ENCODE measurements at places on chromosomes 4 and X.

- DNase-seq, result no peak
Measured at GRCh38 chrX:69162361-69162865, 2.8 kb downstream of the PJA1 start.

GRCh38 chr4:1683736-1684505 is at the start of gene FAM53A:
Gene FAM53A (minus strand): TSS chr4:1684313. CDS start chr4:1668741, 15,572 bp downstream.
- peak; percentile 59 for DNase-seq

DNA sequence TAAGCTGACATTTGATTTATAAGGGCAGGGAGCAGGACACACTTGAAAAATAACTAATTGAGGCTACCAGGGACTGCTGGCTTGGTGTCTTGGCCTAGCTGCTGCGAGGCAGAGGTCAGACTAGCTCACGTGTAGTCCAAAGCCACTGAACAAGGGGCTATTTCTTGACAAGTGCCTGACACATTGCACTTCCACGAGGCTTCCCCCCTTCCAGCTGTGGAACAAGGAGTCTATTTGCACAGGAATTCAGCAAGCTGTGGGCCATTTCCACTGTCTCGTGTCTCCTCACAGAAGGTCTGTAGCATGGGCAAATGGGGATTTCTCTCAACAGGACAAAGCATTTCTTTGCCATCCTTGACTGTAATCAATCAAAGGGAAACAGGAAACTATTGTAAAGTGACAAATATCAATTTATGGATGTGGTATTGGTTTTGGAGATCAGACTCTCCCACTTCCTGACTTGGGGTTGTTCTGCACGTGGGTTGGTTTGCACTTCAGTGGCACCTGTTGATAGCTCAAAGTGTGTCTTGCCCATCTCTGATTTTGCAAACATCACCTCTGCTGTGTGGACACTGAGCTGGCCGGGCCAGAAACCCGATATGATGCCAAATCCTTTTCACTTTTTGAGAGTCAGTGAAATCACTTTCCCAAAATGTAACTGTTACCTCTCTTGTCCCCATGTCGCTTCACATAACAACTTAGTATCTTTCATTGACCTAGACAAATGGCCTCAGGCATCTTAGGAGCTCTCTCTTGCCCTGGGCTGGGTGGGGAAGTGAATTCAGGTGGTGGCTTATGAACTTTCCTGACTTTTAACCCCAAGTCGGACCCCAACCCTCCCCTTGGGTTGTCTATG is 107.4 kb upstream of the MAMLD1 start:
- DNase-seq, result no peak

GRCh38 chr4:77931452-77932135 is 69.0 kb downstream of the MRPL1 start:
- no peak for DNase-seq

DNA sequence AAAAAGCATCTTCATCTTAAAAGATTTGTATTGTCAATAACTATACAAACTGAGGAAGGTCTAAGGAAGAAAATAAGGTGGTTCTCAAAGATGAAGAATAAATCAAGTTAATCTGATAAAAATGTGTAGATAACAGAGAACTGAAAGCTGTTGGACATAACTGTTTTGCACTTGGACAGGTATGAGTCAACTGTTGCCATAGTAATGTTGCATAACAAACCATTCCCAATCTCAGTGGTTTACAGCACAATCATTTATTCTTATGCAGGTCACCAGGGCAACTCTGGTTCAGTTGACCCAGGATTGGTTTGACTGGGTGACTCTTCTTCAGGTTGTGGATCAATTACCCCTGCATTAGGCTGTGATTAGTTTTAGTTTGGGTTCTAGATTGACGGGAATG is 2197.7 kb downstream of the ARAP2 start:
- no peak for DNase-seq

- DNase-seq, result no peak
Measured at GRCh38 chr4:64564126-64564525, 154.9 kb upstream of the TECRL start.

DNA sequence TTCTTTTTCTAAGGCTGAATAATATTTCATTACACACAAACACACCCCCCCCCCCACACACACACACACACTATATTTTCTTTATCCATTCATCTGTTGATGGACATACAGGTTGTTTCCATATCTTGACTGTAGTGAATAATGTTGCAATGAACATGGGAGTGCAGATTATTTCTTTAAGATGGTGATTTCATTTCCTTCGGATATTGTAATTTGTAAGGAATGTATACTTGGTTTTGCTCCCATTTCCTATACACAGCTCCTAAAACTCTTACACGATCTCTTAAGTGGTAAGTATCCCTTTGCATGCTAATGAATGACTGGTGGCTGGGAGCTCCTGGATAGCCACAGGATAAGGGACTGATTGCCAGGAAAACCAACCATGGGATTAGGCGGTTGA is 14.7 kb upstream of the RBMXL3 start:
- no peak for DNase-seq

DNA sequence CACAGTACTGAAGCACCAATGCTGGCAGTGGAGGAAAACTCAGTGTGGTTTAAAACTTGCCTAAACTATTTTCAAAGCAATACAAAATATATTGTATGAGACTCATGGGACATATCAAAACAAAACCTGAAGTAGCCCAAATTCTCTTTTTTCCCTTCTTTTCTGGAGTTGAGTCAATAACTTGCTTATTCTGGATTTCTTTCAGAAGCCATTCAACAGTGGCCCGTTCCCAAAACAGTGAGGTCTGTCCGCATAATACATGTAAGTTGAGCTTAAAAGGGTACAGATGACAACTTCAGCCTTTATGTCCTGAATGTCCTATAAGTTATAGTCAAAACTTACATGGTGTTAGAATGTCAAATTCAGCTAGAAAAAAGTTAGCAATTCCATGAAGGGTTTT is 100.8 kb downstream of the SHISA3 start:
- no peak for DNase-seq

- peak; percentile 26 for DNase-seq
Measured at GRCh38 chrX:130330706-130331105, 9.0 kb upstream of the SLC25A14 start.

- DNase-seq, result no peak
Measured at GRCh38 chr4:10612476-10612875, 72.1 kb downstream of the CLNK start.

GRCh38 chrX:154382483-154383069 is 3.5 kb downstream of the EMD start:
- no peak for DNase-seq

GRCh38 chrX:134661295-134661694 is 3.0 kb upstream of the PLAC1 start:
- no peak for DNase-seq

DNA sequence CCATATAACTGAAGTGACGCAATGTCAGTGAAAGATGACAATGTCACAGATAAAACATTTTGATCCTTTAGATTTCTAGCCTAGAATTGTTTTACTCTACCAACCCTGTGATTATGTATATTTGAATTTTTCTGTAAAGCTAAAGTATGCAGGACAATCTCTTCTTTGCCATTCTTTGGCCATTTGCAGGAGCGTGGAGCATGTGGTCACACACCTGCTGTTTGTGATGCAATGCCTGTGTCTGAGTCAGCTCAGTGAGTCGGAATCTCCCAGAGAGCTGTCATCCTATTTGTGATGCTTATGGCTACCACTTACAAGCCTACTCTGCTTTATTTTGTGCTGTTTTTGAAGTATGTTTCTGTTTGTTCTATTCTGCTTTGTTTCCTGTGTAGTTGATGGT is 214.5 kb downstream of the NAF1 start:
- no peak for DNase-seq

DNA sequence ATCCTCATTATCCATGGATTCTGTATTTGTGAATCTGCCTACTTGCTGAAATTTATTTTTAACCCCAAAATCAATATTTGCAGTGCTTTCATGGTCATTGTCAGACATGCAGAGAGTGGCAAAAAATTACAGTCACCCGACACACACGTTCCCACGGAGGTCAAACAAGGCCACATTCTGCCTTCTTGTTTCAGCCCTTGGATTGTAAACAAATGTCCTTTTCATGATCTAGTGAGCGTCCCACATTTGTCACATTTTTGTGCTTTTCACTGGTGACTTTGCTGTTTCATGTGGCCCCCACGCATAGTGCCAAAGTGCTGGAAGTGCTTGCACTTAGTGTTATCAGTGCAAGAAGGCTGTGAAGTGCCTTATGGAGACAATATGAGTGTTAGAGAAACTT is 45.0 kb downstream of the SOD3 start:
- no peak for DNase-seq

- DNase-seq, result no peak
Measured at GRCh38 chr4:104489731-104490095, 5.0 kb downstream of the CXXC4 start.

DNA sequence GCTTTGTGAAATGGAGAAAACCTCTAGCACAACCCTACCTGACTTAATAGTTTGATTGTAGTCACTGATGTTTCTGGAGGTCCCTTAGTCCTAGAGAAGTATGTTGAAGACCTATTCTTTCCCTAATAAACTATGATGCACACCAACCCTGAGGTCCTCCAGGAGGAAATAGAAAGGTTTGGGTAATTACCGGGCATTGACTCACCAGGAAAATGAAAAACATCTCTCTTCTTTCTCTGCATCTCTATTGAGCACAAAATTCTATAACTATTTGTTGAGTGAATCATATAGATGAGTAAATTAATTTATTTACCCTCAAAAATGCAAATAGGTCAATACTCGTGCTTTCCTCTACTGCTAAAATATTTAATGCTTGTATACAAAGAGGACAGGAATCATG is 582.4 kb upstream of the FAM241A start:
- no peak for DNase-seq

- no peak for DNase-seq
Measured at GRCh38 chr4:85952972-85953650, 406.7 kb downstream of the MAPK10 start.

DNA sequence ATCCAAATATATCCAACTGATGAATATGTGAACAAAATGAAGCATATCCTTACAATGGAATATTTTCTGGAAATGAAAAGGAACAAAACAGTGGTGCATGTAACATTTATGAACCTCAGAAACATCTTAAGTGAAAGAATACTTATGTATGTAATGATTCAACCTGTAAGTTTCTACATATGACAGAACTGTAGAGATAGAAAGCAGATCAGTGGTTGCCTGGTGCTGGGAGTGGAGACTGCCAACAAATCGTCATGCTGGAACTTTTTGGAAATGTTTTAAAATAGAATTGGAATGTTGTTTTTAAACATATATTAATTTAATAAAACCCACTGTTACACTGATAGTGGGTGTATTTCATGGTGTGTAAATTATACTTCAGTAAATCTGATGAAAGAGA is 667.5 kb downstream of the RAPGEF2 start:
- no peak for DNase-seq

GRCh38 chr4:119016636-119017035 is 119.0 kb upstream of the MYOZ2 start:
- DNase-seq, result no peak

DNA sequence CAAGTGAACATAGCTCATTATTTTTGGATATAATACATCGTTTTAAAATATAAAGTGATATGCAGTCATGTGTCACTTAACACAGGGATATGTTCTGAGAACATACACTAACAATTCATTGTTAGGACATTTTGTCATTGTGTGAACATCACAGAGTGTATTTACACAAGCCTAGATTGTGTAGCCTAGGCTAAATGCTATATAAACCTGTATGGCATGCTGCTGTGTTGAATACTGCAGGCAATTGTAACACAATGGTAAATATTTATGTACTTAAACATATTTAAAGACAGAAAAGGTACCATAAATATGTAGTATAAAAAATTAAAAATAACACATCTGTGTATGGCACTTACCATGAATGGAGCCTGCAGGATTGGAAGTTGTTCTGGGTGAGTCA is 44.9 kb upstream of the GPRIN3 start:
- no peak for DNase-seq

- peak; percentile 38 for DNase-seq
Measured at GRCh38 chr4:133320576-133321170, 171.6 kb downstream of the PCDH10 start.

- DNase-seq, result no peak
Measured at GRCh38 chrX:40143001-40143400, 45.2 kb upstream of the BCOR start.

- DNase-seq, result no peak
Measured at GRCh38 chr4:152682143-152682941, 2.5 kb upstream of the TMEM154 start.

DNA sequence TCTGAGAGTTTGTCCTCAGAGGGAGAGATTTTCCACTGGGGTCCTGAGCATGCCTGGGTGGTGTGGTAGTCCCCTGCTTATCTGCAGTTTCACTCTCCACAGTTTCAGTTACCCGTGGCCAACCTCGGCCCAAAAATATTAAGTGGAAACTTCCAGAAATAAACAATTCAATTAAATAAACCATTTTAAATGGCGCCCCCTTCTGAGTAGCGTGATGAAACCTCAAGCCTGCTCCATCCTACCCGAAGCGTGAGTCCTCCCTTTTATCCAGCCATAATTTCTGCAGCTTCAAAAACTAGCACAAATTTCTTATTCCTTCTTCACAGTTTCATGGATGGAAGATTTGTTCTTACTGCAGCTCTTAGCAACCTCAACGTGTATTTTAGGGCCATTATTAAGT is 26.7 kb downstream of the PNMA6E start:
- DNase-seq, result no peak

DNA sequence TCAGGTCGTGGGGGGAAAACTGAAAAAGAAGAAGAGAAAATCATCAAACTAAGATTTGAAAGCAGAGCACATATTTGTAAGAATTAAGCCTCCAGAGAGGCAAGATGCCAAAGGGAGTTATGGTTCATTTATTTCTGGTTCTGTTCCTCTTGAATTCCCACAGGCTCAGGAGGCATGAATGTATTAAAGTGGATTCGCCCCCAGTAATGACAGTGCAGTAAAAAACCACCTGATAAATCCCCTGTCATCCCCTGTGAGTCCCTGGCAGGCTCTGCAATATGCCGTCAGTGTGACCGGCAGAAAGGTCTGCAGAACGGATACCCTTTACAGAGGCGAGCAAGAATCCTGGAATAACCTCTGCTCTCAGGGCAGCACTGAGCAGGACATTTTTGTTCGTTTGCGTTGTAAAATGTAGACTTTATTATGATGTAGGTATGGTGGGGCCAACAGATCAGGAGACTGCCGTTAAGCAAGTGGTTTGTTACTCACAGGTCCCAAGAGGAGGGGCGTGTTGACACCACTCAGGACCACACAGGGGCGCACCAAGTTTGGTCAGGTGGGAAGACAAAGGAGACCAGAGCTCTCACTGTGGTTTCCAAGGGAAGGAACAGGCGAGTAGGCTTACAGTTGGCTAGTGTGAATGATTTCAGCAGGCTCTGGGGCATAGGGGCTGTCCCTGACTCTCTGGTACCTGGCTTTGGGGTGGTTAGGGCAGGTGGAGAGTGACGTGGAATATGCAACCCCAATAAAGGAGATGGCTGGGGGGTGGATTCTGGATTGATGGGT is 75.3 kb downstream of the DHRSX start:
- no peak for DNase-seq

- DNase-seq, result no peak
Measured at GRCh38 chr4:138070816-138071215, 171.3 kb downstream of the SLC7A11 start.

- DNase-seq, result no peak
Measured at GRCh38 chr4:75623026-75623425, 7.3 kb downstream of the CDKL2 start.

- no peak for DNase-seq
Measured at GRCh38 chrX:19883878-19884277, 3.5 kb downstream of the SH3KBP1 start.
